ENCODE measurements at places on chromosomes 1 and 21.

DNA sequence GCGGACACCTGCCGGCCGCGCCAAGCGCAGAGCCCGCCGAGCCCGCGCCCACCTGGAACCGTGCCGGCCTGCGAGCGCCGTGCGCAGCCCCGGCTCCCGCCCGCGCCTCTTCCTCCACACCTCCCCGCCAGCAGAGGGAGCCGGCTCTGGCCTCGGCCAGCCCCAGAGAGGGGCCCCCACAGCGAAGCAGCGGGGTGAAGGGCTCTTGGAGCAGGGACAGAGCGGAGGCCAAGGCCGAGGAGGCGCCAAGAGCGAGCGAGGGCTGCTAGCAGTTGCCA, 50.1 kb upstream of the KRTAP19-8 start:
- no peak for DNase-seq

DNA sequence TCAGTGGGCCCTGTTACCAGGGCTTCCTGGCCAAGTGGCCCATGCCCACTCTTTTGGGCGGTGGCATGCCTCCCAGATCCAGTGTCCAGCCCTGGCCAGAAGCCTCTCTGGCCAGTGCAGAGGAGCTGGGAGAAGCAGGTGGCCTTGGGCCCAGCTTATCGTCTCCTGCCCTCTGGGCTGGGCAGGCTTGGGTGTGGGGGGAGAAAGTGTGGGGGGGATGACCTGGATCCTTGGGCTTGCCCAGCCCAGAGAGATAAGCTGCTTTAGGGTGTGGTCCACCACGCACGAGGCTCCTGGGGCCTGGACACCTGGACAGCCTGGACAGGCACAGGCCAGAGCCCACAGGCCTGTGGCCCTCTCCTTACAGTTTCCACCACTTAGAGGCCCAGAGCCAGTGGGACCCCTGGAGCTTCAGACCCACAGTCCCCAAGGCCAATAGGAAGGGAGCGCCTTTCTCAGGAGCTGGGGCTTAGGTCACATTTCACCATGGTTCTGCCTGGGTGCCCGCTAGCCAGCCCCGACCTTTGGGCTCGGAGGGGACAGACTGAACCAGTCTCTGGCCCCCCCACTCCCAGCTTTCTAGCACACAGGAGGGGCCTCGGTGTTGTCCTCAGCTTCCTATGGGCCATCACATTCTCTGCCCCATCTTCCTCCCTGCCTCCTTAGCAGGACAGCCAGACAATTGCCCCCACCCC, 1.8 kb downstream of the ESPN start:
- DNase-seq, result no peak

GRCh38 chr21:45511661-45512431, 30.4 kb downstream of the SLC19A1 start:
- DNase-seq, result no peak

DNA sequence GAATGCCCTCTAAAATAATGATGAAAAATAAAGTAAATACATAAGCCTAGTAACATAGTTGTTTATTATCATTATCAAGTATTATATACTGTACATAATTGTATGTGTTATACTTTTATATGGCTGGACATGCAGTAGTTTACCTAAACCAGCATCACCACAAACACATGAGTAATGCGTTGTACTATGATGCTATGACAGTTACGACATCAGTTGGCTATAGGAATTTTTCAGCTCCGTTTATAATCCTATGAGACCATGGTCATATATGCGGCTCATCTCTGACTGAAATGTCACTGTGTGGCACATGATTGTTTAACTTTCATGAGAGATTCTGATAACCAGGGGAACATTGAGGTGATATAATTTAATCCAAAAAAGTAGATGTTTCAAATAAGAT, 352.1 kb downstream of the ST6GALNAC3 start:
- DNase-seq, result no peak

DNA sequence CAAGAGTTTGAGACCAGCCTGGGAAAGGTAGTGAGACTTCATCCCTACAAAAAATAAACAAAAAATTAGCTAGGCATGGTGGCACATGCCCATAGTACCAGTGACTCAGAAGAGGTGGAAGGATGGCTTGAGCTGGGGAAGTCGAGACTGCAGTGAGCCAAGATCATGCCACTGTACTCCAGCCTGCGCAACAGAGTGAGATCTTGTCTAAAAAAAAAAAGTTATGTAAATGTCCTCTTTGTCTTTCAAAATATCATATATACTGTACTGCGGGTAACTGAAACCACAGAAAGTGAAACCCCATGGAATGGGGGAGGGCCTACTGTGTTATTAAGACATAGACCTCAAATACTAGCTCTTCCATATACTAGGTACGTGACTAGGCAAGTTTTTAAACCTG, 20.8 kb downstream of the ACADM start:
- peak; percentile 82 for DNase-seq

GRCh38 chr1:28246427-28246832, 10.5 kb downstream of the ATP5IF1 start:
- DNase-seq, result peak; percentile 27

DNA sequence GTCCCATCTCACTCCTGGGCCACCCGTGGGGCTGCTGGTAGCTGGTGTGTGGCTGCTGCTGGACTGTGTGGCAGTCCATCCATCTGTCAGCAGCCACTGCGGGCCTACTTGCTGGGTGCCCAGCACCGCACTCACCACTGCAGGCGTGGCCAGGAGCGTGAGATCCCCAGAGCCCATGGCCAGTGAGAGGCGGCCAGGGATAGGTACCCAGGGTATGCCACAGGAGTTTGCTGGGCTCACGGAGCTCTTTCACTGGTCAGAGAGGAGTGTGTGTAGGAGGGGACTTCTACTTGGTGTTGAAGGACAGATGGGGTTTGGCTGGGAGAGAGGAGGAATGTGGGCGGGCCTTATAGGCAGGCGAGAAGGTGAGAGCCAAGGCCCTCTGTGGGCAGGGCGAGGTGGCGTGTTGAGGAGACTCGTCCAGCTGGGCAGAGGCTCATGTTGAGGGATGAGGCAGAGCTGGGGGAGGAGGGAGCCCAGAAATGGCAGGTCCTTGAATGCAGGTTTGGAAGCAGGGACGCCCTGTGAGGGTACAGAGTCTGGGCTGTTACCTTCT, 15.0 kb downstream of the QSOX1 start:
- DNase-seq, result no peak

DNA sequence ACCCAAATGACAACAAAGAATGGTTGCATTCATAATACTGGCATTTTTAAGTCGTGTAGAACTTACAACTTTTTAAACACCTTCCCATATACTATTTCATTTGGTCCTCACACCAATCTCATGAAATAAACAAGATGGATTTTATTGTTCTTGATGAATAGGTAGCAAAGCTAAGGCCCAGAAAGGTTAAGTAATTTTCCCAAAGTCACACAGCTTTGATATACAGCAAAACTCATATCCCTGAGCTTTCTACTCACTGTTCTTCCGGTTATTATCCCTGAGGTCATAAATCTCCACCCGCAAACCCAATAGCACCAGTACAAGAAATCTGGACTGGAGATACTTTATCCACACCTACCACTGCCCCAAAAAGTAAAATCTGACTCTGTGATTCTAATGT, 186.2 kb downstream of the RUNX1 start:
- DNase-seq, result no peak

GRCh38 chr1:79497193-79497773, 490.8 kb upstream of the ADGRL4 start:
- peak; percentile 7 for DNase-seq

- no peak for DNase-seq
Measured at GRCh38 chr1:224502459-224503160, 68.0 kb upstream of the WDR26 start.

GRCh38 chr1:186957314-186957713, 128.6 kb downstream of the PLA2G4A start:
- DNase-seq, result no peak

- no peak for DNase-seq
Measured at GRCh38 chr1:15700508-15700907, 16.4 kb downstream of the PLEKHM2 start.

DNA sequence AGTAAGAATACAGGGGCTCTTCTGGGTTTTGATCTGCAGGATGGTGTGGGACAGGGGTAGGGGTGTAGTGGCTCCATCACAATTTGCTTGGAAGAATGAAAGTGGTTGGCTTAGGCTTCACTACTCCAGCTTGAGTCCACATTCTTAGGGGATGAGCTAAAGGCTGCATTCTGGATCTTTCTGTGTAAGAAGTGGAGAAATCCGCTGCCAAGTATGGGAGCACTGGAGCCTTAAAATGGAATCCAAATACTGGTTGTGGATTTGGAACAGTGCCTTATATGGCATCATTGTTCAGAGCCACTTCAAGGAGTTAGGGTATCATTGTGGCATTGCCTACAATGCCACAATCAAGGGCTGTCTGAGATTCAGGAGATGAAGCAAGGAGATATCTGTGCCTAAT, 187.1 kb downstream of the LMO4 start:
- no peak for DNase-seq

DNA sequence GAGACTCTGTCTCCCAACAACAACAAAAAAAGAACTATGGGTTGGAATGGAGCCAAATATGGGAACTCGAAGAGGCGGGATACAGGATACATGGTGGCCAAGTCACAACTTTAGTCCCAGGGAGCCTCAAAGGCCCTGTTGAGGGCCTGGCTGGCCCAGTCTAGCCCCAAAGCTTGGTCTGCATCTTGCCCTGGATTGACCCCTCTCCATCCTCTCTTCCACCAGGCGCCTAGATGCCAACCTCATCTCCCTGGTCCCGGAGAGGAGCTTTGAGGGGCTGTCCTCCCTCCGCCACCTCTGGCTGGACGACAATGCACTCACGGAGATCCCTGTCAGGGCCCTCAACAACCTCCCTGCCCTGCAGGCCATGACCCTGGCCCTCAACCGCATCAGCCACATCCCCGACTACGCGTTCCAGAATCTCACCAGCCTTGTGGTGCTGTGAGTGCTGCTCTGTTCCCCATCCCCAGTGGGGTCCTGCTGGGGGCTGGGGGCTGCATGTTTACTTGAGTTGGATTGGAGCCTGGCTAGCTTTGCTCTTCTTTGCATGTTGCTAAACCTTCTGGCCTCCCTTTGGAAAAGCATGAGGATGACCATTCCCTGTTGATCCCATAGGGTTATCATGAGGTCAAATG, 65.5 kb downstream of the UBE2T start:
- no peak for DNase-seq

DNA sequence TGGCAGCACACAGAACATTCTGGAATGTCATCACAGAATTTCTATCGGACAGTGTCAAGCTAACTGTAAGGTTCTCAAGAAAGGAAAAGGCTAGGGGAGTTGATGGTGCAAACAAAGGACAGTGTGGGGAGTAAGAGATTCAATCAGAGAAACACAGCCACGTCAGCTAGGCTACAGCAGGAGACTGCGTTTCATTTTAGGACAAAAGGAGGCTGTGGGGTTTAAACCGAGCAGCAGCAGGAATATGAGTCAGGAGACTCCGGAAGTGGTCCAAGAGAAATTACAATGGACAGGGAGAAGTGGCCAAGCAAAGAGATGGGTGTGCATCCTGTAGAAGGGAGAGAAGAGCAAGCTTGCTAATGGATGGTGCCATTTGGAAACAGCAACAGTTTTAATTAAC, 37.4 kb upstream of the C1orf198 start:
- no peak for DNase-seq

DNA sequence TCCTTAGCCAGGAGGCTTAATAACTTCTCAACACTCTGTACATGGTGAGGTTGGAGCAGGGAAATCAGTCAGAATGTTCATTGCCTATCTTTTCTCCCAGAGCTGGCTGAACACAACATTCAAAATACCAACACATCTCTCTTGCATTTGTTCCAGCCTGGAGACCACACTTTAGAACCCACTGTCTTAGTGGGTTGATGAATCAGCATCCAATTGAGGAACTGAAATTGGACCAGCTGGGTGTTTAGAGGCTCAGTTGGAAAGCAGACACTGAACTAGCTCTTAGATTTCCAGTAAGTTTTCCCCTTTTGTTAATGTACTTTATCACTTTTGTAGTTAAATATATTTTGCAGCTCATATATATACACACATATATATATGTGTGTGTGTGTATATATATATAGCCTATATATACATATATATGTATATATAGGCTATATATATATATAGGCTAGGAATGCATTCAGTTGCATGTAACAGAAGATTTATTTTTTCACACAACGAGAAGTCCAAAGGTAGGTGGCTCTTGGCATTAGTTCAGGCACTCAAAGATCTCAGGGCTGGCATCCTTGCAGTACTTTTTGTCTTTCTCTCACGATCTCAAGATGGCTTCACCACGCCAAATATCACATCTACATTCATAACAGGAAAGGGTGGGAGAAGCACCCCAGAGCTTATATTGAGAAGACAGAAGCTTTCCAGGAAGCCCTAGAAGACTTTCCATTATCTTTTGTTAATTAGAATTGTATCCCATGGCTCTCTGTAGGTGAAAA, 35.0 kb upstream of the HUNK start:
- peak; percentile 16 for DNase-seq

- no peak for DNase-seq
Measured at GRCh38 chr1:247849616-247850015, 7.4 kb upstream of the TRIM58 start.

- no peak for DNase-seq
Measured at GRCh38 chr1:210783925-210784324, 350.0 kb downstream of the KCNH1 start.

DNA sequence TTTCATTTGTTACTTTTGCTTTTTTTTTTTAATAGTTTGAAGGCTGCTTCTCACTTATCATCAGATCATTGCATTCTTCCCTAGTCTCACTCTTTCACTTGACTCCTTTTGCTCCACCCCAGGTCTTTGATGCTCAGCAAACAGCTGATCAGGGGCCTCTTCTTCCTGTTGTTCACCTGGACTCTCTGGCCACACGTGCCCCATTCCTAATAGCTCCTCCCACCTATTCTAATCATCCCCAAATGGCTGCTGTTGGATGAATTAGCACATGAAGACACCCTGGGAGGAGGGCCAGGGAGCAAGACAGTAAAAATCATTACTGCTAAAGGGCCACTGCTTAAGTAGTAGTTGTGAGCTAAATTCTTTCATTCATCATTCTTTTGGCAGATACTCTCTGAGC, 119.5 kb downstream of the MAB21L3 start:
- no peak for DNase-seq

GRCh38 chr1:22420455-22421053, 31.1 kb upstream of the ZBTB40 start:
- peak; percentile 81 for DNase-seq
